ENCODE measurements at places on chromosomes 16 and 17.

DNA sequence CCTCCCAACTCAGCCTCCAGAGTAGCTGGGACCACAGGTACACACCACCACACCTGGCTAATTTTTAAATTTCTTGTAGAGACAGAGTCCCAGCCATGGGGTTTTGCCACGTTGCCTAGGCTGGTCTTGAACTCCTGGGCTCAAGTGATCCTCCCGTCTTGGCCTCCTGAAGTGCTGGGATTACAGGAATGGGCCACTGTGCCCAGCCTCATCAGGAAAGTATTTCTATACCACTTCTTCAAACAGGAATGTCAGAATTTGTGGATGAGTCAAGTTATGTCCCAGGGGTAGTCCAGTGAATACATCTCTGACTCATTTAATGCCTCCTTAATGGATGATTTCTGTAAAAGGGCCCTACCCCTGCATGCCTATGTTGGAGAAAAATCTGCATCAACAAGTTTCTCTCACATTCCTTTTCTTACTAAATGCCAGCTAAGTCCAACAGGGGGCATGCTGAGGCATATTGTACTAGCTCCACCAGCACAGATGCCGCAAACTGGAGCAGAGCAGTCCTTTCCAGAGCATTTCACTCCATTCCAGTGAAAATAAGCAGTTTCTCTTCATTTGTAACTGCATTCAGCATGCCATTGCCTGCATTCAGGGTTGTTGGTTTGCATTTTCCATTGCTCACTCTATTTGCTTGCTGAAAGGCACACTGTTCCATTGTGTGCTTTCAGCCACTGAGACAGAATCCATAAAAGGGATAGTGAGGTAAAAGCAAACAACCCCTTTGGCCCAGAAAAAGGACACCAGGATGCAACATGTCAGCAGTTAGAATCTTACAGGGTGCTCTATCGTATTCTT, 5.3 kb upstream of the CAVIN1 start:
- peak; percentile 52 for DNase-seq

DNA sequence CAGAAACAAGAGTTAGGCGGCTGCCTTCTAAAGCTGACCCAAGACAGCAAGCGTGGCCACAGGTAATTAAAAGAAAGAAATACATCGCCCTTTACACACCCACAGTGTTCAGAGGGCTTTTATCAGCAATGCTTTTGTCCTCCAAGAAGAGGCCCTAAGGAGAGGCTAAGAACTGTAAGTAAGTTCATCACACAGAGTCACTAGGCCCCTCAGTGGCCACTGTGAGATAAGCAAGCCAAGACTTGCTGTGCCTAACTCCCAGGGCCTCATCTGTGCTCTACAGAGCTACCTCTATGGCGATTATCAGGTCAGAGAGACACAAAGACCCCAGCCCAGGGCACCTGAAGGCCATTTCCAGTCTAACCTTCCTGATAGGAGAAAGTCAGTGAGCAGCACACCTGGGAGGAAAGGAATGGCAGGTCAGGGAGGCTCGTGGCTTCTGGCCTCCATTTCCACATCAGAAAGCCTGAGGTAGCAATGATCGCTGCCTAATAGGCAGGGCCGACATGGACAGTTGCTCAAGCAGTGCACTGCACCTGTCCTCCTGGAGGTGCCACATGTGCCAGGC, 545.2 kb upstream of the CDH11 start:
- no peak for DNase-seq

DNA sequence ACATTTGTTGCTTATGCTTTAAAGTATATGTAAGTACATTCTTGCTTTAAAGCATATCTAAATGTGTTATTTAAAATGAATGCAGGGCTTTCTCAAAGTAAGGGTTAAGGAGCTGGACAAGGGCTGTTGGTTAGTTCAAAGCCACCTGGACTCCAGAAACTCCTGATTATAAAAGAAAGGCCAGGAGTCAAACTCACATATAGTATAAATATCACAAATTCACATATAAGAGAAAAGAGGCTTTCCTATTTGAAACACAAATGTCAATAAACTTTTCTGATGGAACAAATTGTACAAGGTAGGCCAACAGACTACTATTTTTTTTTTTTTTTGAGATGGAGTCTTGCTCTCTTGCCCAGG, 84.5 kb upstream of the CORO6 start:
- DNase-seq, result no peak

DNA sequence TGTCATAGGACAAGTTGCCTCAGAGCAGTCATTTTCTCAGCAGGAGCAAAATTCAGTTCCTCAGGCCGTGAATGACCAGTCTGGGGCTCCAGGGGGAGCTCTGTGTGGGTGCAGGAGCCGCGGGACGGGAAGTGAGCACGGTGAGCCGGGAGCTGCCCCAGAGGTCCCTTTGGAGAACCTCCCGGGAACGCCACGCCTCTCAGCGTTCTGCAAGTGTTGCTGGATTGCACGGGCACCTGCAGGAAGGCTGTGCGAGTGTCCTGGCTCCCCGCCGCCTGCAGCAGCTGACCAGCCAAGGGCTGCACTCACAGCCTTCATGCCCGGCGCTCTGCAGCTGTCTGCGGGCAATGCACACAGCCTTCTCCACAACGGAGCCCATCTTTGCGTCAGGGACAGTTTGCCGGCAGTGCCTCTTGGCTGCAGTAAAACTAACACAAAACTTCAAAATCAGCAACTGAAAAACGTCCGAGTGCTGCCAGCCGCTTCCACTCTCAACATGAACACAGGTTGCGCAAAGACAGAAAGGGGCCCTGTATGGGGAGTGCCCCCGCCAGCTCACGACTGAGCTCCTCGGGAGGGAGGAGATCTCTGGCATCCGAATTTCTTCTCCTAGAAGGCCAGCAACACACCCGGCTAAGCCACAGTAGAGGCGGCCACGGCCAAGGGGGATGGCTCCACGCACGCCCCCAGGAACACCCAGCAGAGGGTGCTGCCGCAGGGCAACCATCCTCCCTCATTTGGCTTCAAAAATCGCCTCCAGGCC, 16.0 kb downstream of the NDUFAF8 start:
- no peak for DNase-seq

- DNase-seq, result no peak
Measured at GRCh38 chr16:31064882-31065461, 9.1 kb downstream of the ZNF668 start.

DNA sequence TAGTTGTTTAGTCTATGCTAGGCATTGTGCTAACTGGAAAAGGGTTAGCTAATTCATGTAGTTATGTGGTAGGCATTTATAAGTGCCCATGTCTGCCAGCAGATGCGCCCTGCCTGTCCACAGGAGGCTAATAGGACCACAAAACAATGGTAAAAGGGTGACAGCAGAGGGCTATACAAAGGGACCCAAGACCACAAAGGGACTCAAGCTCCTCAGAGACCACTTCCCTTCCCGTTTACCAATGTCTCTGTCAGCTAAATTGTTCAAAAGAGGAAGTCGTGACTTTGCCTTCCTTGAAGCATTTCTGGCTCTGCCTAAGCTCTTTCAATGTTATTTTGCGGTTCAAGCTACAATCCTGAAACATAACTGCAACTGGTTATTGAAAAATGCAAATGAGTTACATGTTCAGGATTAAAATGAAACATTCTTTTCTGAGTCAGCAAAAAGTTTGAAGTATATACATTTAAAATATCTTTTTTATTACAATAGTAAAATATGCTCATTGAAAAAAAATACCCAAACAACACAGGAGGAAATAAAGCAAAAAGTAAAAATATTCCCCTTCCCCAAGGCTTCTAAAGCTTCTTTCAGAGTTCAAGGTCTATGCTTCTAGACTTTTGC, 149.2 kb downstream of the MAF start:
- DNase-seq, result no peak

DNA sequence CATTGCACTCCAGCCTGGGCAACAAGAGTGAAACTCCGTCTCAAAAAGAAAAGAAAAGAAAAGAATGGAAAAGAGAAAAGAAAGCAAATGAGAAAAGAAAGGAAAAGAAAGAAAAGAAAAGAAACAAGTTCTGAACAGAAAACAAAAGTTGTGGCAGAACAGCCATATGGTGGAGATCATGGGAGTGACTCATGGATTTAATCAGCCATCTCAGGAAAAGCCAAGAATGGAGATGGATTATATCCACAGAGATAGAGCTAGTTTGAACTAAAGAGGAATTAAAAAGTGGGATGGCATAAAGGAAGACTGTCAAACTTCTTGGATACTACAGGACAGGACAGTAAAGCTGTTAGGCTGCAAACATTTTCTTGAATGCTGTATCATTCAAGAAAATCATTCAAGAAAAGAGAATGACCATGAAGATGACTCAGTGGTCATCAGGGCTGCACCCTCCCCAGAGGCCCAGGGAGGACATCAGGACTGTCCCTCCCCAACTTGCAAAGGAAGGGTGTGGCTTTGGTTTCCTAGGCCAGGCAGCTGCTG, 120.6 kb downstream of the USP22 start:
- no peak for DNase-seq

GRCh38 chr16:48525201-48526057, 84.6 kb downstream of the N4BP1 start:
- no peak for DNase-seq

DNA sequence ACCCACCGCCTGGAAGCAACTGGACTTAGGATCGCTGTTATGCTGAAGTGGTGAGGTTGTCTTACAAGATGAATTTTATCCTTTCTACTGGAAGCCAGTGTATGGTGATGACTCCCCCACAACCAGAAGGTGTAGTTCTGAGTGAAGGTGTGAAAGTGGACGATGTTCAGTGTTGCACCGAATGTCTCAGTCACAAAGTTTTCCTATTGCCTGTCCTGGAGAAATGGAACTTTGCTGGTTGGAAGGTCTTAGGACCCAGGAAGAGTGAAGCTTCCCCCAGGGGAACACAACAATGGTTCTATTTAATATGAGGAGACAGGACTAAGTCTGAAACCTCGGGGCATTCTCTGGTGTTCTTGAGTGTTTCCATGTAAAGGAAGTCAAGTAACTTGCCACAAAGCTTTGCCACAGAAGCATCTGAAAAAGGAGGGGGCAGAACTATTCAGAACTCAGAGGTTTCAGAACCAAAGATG, 44.2 kb downstream of the USP22 start:
- DNase-seq, result no peak

DNA sequence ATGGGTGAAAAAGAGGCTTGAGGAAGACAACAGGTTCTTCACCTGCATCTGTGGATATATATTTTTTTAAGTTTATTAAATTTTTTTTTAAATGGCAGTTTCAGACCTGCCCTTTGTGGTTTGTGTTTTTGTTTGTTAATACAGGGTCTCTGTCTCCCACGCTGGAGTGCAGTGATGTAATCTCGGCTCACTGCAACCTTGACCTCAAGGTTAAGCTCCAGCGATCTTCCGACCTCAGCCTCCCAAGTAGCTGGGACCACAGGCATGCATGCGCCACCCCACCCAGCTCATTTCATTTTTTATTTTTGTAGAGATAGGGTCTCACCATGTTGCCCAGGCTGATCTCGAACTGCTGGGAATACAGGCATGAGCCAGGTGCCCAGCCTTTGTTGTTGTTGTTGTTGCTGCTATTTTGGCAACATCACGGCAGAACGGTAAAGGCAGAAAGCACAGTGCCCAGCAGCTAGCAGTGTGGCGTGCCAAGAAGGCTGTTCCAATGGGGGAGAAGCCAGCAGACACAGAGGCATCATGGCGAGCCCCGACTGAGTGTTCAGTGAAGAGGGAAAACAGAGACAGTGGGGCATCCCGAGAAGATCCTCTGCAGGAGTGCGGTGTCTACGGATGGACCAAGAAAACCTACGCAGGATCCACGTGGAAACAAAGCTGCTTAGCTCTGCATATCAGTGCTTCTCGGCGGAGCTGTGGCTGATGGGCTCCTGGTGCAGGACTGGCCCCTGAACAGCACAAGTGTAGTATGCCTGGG, 19.6 kb downstream of the TMC6 start:
- DNase-seq, result no peak

- no peak for DNase-seq
Measured at GRCh38 chr17:17514361-17514992, 18.3 kb upstream of the RASD1 start.

DNA sequence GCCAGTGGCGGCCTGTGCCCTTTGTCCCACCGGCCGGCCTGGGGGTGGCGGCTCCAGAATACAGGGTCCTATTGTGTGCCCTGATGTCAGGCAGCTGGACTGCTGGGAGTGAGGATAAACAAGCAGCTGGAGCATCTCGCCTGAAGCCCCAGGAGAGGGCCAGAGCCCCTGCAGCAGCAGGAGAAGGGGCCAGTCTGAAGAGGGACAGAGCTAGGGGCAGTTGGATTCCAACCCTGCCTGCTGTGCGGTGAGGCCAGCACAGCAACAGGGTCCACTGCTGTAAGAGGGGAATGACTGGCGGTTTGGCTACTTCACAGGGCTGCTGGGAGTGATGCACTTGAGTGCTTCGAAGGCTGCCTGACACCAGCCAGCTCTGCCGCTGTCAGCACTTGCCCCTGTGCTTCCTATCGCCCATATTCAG, 25.0 kb downstream of the RAB11FIP4 start:
- no peak for DNase-seq

GRCh38 chr16:1713331-1713730, 7.3 kb downstream of the MAPK8IP3 start:
- no peak for DNase-seq

GRCh38 chr17:82283208-82283749, 9.8 kb upstream of the CSNK1D start:
- DNase-seq, result no peak

DNA sequence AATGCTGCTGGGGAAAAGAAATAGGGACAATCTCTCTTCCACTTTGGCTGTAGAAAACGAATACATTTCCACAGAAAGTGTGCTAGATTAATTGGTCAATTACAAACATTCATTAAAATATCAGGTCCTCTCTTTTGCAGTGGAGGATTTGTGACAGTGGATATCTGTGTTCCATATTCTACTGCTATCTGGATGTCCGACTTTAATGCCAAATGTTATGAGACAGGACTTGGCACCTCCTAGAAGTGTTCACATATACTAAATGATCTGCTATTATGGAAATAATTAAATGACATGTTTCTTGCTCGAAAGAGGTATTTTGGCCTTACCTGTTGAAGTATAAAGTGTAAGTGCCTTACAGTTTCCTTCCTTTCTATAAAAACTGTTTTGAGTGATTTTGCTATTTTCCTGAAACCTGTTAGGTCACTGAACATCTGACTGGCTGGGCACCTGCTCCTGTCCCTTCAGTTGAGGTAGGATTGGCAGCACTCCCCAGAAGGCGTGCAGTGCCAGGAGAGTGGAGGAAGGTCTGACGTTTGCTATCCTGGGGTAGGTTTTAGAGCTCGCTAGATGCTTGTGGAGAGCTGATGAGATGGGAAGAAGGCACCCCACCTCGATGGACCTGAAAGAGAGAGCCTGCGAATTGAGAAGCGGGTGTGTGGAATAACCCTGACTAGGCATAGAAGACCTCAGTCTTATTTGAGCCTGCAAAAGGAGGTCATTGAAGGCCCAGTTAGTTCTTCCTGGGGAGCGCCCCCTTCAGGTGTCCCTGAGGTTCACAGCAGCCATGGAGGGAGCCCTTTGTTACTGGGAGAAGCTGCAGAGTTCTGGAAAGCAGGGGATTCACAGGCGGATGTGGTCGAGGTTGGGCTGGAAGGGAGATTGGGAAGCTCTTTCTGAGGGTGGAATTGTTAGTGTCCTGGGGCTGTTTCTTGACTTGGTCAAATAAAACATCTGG, 159.4 kb upstream of the ZNF267 start:
- DNase-seq, result no peak

DNA sequence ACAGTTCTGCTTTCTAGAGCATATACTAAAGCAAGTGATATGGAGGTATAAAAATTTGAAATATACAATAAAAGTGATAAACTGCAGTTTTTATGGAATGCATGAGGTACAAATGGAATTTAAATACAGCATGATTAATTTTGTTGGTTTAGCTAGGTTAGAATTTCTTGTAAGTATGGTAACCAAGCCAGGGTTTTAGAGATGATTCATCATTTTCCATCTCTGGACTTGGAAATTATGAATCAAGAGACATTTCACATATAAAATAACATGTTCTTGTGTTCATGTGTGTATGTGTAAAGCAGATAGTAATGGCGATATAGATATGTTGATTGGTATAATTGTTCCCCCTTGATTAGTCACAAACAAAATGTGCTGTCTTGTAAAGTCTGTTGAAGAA, 1219.8 kb downstream of the CDH8 start:
- no peak for DNase-seq

All from GM13977 (cell line).